ENCODE measurements at places on chromosomes 2 and 18.

DNA sequence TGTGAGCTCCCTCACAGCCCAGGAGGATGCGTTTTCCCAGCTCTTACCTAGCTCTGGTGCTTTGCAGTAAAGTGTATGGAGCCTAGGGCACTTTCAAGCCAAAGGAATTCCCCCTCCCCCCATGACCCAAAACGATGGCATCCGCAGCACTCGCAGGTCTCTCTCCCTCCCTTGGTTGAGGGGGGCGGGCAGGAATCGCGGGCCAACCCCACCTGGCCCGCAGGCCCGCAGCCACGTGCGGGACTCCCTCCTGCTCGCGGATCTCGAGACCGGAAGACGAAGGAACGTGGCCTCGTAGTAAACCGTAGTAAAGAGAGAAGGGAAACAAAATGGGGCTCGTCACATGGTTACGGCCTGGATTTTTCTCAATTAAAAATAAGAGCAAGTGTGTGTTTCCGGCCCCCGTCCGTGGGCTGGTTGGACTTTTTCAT lies 8.5 kb downstream of the IRS1 start:
- peak; percentile 59 for DNase-seq

- no peak for DNase-seq
Observed at GRCh38 chr2:38722271-38723061, 28.7 kb downstream of the SRSF7 start.

GRCh38 chr2:142825861-142826260 lies 51.6 kb upstream of the KYNU start:
- DNase-seq = peak; percentile 28

DNA sequence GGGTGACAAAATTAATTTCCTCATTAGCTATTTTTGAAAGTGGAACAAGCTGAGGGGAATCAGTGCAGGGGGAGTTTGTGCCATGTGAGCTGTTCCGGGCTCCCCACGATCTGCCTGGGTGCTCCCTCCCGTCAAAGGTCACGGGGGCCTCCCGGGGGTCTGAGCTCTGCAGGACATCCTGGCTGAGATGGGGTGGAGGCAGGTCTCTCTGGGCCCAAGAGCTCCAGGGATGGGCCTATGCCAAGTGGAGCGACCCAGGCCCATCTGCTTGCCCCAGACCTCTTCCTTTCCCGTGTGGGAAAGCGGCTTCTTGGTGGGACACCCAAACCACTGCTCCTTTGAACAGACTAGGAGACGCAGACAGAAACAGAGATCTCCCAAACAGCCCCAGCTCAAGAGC lies 143.3 kb upstream of the ID2 start:
- DNase-seq = no peak

GRCh38 chr2:120979921-120980320 lies 244.3 kb downstream of the GLI2 start:
- DNase-seq = no peak

DNA sequence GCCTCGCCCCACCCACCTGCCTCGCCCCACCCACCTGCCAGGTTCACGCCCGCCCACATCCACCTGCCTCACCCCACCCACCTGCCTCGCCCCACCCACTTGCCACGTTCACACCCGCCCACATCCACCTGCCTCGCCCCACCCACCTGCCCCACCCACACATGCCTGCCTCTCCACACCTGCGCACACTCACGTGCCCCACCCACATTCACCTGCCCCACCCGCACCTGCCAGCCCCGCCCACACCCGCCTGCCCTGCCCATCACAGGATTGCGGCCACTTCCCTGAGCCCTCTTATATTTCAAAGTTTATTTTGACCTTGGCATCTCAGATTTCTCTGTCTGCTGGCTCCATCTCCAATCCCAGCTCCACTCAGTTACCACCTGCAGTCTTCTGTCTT lies 217.5 kb upstream of the SOX11 start:
- no peak for DNase-seq

DNA sequence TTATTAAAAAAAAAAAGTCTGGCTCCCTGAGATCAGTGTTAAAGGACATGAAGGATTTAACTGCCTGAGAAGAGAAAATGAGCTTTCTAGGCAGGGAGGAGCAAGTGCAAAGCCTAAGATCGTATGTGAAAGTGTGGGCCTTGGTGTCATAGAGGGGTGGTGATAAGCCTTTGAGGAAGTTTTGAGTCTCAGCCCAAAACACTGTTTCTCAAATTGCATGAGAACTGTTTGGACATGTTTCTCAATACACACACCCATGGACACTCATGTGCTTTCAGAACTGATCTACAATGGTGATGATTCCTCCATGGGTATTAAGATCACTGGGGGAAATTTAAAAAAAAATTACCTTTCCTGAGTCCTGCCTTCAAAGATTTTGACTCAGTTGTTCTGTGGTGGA lies 336.7 kb upstream of the RND3 start:
- DNase-seq = no peak

- no peak for DNase-seq
Observed at GRCh38 chr2:223618172-223619035, 16.2 kb upstream of the SCG2 start.

- no peak for DNase-seq
Observed at GRCh38 chr2:1458432-1458831, 45.2 kb downstream of the TPO start.

DNA sequence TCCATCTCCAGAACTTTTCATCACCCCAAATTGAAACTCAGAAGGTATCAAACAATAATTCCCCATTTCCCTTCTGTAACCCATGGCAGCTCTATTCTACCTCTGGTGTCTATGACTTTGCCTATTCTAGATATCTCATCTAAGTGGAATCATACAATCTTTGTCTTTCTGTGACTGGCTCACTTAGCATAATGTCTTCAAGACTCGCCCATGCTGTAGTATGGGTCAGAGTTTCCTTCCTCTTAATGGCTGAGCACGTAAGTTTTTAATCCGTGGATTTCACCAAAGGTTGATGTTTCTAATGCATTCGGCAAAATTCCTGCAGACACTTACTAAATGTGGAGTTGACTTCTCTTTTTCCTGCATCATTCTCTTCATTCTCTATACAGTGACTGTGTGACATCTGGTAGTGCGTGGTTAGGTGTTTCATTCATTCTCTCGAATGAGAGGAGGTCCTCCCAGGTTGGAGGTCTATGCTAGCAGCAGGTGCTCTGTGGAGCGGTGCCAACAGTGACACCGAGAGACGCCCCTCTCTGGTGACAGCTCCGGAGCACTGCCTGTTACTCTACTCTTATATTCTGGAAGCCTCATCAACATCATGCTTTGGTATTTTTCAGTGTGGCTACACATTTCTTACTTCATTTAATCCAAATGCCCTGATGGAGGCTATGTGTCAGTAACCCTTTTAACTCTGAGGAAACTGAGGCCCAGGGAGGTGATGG lies 50.1 kb downstream of the ATOH8 start:
- DNase-seq = no peak

DNA sequence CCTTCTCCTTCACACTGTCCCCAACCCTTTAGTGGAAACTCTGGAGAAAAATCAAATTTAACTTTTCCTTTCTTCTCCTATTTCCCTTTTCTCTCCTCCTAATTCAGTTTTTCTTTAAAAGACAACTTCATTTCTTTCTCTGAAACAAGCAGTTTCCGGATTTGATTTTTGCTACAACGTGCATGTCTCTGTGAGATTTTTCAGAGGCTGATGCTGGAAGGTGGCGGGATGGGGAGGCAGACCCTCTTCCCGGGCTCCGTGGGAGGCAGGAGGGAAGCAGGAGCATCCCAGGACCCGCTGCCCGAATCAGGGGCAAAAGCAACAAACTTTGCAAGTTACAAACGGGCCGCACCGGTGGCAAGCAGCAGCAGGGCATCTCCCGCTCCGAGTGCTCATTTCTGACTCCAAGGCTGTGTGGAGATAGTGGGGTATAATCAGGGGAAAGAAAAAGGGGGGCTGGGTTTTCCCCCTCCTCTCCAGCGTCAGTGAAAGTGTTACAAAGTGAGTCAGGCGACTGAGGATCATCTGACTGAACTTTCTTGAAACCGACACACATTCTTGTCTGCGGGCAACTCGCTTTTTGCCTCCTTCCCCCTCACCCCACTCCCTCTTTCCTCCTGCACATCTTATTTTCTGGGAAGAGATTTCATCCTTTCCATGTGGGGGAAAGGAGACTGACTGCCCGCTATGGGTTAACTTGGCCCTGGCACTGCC lies 6.4 kb downstream of the ZEB2 start:
- DNase-seq = peak; percentile 78

- peak; percentile 9 for DNase-seq
Observed at GRCh38 chr2:184304006-184304405, 294.3 kb upstream of the ZNF804A start.

GRCh38 chr2:215535125-215535668 lies 99.3 kb upstream of the FN1 start:
- DNase-seq = no peak

DNA sequence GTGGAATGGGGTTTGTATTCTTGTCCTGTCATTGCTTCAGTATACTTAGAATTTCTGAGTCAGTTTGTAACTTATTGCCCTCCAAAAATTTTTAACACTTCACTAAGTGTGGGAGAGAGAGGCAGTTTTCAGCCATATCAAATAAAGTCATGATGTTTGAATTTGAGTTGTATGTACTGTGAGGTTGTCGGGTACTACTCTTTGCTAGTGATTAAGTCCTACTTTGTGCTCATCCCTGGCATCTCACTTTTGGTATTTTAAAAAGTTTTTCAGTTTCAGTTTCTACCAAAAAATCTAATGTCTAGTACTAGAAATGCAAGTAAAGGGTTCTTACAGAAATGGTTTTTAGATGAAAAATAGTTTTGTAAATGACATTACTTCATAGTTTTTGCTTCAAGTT lies 40.7 kb downstream of the EIF5B start:
- DNase-seq = no peak

DNA sequence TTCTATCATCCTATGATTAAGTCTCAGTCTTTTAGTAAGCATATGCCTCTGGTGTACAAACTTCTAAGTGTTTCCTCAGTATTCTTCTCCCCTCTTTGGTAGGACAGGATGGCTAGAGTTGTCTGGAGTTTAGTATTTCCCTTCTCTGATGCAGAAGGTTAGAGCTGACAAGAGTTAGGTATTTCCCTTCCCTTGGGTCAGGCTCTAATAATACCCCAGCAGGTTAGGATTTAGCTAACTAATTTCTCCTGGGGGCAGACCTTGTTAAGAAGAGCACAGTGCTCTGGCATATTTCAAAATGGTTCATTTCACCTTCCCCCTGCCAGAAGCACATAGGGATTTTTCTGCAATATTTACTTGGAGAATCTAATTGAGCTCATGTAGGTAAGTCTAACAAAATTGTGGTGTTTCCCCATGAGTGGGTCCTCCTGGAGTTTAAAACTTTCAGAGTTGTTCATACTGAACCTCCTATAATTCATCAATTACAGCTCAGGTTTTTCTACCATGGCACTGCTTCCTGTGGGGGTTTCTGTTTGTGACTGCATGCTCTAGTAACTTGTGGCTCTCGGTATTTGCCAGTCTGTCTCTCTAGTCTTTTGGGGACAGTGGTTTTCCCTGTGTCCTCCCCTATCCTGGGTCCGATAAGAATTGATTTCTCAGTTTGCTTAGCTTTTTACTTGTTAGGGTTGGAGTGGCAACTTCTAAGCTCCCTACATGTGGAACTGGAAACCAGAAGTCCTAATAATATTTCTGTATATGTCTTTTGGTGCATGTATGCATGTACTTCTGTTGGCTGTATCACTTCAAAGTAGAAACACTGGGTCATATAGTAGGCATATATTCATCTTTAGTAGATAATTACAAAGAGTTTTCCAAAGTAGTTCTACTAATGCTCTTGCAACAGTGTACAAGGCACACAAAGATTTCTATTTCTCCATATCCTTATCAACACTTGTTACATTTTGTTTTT lies 77.7 kb downstream of the GDF7 start:
- DNase-seq = no peak

DNA sequence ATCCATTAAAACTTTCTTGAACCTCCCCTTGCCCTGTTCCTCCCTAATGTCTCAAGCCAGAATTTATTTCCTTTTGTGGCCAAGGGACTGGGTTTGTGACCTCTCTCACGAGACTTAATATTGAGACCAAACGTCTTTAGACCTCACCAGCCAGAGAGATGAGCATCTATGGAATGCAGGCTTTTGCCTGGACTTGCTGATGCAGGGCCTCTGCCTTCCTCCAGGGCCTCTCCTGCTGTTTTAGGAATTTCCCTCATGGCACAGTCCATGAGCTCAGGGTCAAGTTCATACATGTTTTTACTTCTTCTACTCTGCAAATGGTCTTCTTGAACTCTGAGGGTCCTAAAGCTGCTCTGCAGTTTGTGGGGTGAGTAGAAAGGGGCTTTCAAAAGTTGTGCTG lies 22.3 kb downstream of the IL1B start:
- DNase-seq = peak; percentile 63

GRCh38 chr18:36640021-36640952 lies 188.5 kb downstream of the TPGS2 start:
- no peak for DNase-seq

Measured in ELR (cell line).